ENCODE measurements at places on chromosomes 4 and X.
A peak's percentile ranks its signal among the peaks of the same experiment; 100 is the strongest.

GRCh38 chrX:31355206-31355955, 283.5 kb upstream of the FTHL17 start:
- H3K4me3 ChIP-seq, result no peak overlapping the region
- no peaks in the 10 kb centered on the region for H3K27me3 ChIP-seq
- no peaks in the 10 kb centered on the region for H3K4me1 ChIP-seq
- H3K27ac ChIP-seq, result no peak overlapping the region

GRCh38 chr4:59698041-59698440, 1502.1 kb upstream of the ADGRL3 start:
- H3K27me3 ChIP-seq, result no peaks in the 10 kb centered on the region
- no peak overlapping the region for H3K4me3 ChIP-seq
- H3K36me3 ChIP-seq, result no peaks in the 10 kb centered on the region
- H3K27ac ChIP-seq, result no peak overlapping the region
- H3K4me1 ChIP-seq, result no peaks in the 10 kb centered on the region

DNA sequence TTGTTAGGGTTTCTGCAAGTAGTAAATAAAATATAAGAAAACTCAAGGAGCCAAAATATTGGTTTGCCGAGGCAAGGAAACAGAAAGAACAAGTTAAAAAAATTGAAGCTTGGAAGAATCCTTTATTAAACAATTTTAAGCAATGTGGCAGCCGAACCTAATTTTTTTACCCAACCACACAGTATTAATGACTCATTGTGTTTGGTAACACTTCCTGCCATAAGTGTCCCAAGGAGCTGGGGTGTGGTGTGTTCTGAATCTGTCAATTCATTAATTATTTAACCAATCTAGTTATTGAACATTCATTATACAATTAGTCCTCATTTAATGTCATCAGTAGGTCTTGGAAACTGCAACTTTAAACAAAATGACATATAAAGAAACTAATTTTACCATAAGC, 19.3 kb upstream of the CPE start:
- H3K27me3 ChIP-seq, result no peaks in the 10 kb centered on the region
- peaks cover 2% of the 10 kb centered on the region for H3K4me1 ChIP-seq
- no peak overlapping the region for H3K27ac ChIP-seq
- DNase-seq, result peak; percentile 48
- no peaks in the 10 kb centered on the region for H3K36me3 ChIP-seq
- no peak overlapping the region for H3K4me3 ChIP-seq

DNA sequence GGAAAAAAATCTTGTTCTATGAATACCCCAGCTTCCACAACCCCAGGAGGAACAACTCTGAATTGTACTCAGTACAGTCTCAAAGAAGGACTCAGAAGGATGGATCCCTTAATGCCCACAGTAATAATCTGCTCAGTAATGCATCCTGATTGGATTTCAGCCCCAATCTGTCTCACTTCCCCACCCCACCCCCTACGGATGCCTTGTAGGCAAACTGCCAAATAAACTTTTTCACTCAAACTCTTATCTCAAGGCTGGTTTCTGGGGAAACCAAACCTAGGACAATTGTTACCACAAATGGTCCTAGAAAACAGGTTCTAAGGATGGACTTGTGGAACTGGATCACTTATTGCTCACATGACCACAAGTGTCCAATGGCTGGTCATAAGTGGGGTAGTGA, 1021.8 kb upstream of the INTU start:
- no peaks in the 10 kb centered on the region for H3K36me3 ChIP-seq
- H3K4me1 ChIP-seq, result no peaks in the 10 kb centered on the region
- H3K27ac ChIP-seq, result no peak overlapping the region

DNA sequence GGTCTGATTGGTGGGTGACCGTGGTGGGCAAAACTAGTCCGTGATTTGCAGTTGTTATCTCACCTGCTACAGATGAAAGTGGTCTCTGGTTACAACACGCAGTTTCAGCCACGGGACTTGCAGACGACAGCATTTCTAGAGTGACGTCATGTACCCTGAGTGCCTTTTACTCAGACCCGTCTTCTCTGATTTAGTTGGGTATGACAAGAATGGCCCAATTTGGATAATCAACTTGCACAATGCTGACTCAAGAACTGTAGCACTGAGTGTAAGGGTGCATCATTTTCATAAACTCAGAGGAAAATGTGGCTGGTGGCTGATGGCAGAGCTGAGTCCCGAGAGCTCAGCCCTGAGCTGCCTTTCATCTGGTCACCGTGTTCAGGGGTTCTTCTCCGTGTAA, 281.4 kb upstream of the FRG1 start:
- no peak for DNase-seq
- no peaks in the 10 kb centered on the region for H3K27me3 ChIP-seq
- H3K4me3 ChIP-seq, result no peak overlapping the region
- no peaks in the 10 kb centered on the region for H3K36me3 ChIP-seq
- no peak overlapping the region for H3K27ac ChIP-seq

DNA sequence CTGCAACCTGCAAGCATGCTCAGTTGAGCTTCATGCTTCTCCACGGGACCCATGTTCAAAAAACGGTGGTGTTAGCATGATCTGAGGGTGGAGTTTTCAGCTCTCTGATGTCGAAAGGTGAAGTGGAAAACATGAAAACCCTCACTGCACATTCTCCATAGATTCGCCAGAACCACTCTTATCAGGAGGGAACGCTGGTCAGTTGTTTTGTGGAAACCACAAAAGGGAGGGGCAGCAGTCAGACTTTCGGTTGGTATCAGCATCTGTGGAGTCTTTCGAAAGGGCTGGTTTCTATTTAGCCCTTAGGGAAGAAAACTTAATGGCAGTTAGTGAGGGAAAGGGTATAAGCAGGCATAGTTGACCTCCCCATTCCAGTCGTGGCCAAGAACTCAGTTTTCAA, 12.6 kb downstream of the PPA2 start:
- no peaks in the 10 kb centered on the region for H3K36me3 ChIP-seq
- H3K4me1 ChIP-seq, result no peaks in the 10 kb centered on the region
- no peaks in the 10 kb centered on the region for H3K27me3 ChIP-seq

GRCh38 chrX:47576021-47576898, 6.0 kb upstream of the TIMP1 start:
- H3K36me3 ChIP-seq, result no peaks in the 10 kb centered on the region
- no peaks in the 10 kb centered on the region for H3K27me3 ChIP-seq
- no peak overlapping the region for H3K27ac ChIP-seq

GRCh38 chr4:2907706-2908293, 55.4 kb downstream of the NOP14 start:
- H3K36me3 ChIP-seq, result peaks cover 11% of the 10 kb centered on the region
- no peaks in the 10 kb centered on the region for H3K27me3 ChIP-seq
- DNase-seq, result no peak
- no peak overlapping the region for H3K27ac ChIP-seq
- H3K4me1 ChIP-seq, result no peaks in the 10 kb centered on the region

DNA sequence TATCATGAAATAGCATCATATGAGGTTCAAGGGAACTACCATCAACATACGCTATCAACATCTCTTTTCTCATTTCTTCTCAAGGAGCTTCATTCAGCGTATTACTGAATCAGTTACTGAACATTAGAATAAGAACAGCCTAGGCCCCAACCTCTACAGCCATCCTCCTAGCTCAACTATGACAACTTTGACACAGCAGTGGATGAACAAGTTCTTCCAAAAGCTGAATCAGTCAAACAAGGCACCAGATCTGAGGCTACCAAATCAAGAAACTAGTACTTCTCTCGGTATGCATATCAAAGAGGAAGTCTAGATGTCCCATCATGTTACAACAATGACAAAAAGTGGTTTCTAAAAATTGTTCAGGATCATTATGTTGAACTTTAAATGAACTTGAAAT, 57.4 kb downstream of the GATB start:
- no peaks in the 10 kb centered on the region for H3K4me1 ChIP-seq
- no peaks in the 10 kb centered on the region for H3K27me3 ChIP-seq
- H3K36me3 ChIP-seq, result peaks cover 1% of the 10 kb centered on the region
- DNase-seq, result no peak
- no peak overlapping the region for H3K4me3 ChIP-seq

- no peak for DNase-seq
- no peaks in the 10 kb centered on the region for H3K36me3 ChIP-seq
- no peaks in the 10 kb centered on the region for H3K27me3 ChIP-seq
- no peak overlapping the region for H3K27ac ChIP-seq
These were observed 70.1 kb upstream of the HCCS start for GRCh38 chrX:11040996-11041395.

DNA sequence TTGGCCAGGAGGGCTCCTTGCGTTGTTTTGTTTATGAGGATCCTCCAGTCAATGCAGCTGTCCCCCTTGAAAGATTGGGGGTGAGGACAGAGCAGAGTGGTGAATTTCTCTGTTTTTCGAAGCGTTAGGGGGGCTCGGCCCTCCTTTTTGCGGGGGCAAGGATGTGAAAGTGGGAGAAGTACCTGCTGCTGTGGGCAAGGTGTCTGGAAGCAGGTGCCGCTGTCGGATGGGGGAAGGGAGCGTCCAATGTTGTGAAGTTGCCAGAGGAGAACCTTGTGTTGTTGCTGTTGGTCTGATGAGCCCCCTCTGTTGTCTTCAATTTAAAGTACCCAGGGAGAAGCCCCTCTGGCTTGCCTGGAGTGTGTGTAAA, 613 bp downstream of the GLRB start:
- peak overlapping the region; percentile 72 for H3K4me3 ChIP-seq
- no peaks in the 10 kb centered on the region for H3K27me3 ChIP-seq
- no peak overlapping the region for H3K27ac ChIP-seq
- no peak for DNase-seq
- no peaks in the 10 kb centered on the region for H3K36me3 ChIP-seq
- no peaks in the 10 kb centered on the region for H3K4me1 ChIP-seq

- DNase-seq, result no peak
- H3K4me1 ChIP-seq, result peaks cover 1% of the 10 kb centered on the region
- no peak overlapping the region for H3K4me3 ChIP-seq
- H3K27me3 ChIP-seq, result no peaks in the 10 kb centered on the region
- no peaks in the 10 kb centered on the region for H3K36me3 ChIP-seq
These were observed 47.4 kb upstream of the AGA start for GRCh38 chr4:177489471-177490246.

- no peak overlapping the region for H3K27ac ChIP-seq
- H3K36me3 ChIP-seq, result no peaks in the 10 kb centered on the region
- H3K4me3 ChIP-seq, result no peak overlapping the region
- no peak for DNase-seq
- no peaks in the 10 kb centered on the region for H3K4me1 ChIP-seq
These were observed 8.9 kb downstream of the FATE1 start for GRCh38 chrX:151724563-151725337.

GRCh38 chr4:135368831-135369230, 1167.2 kb upstream of the PABPC4L start:
- H3K27me3 ChIP-seq, result no peaks in the 10 kb centered on the region
- DNase-seq, result peak; percentile 7
- H3K36me3 ChIP-seq, result no peaks in the 10 kb centered on the region
- no peak overlapping the region for H3K27ac ChIP-seq
- no peaks in the 10 kb centered on the region for H3K4me1 ChIP-seq
- no peak overlapping the region for H3K4me3 ChIP-seq

- H3K4me1 ChIP-seq, result no peaks in the 10 kb centered on the region
- peak; percentile 31 for DNase-seq
- no peaks in the 10 kb centered on the region for H3K36me3 ChIP-seq
- no peaks in the 10 kb centered on the region for H3K27me3 ChIP-seq
These were observed 210.1 kb upstream of the FAT4 start for GRCh38 chr4:125104616-125105015.

GRCh38 chr4:107747748-107748486, 27.9 kb upstream of the PAPSS1 start:
- no peaks in the 10 kb centered on the region for H3K36me3 ChIP-seq
- no peak overlapping the region for H3K4me3 ChIP-seq
- DNase-seq, result no peak
- H3K27ac ChIP-seq, result no peak overlapping the region

DNA sequence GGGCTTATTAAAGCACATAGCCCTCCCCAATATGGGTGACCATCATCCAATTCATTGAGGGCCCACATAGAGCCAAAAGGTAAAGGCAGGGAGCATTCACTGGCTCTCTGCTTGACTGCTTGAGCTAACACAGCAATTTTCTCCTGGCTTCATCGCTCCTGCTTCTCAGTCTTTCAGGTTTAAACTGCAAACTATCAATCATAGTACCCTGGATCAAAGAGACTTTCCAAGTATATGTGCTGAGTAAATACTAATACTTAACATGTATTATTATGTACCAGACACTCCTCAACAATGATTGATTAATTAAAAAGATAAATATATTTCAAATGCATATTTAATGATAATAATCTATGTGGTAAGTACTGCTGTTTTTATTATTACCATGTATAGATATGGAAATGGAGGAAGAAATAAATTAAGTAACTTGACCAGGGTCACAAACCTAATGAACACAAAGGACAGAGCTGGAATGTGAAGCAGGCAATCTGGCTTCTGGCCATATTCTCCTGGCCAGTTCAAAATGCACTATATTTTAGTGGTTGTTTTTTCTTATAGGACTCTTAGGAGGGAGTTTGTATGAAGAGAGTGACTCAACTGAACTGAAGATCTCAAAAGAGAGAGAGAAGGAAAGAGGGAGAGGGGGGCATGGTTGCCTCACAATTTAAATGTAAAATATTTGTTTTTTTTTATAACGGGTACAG, 1197.3 kb downstream of the TECRL start:
- no peak for DNase-seq
- no peaks in the 10 kb centered on the region for H3K27me3 ChIP-seq
- H3K36me3 ChIP-seq, result no peaks in the 10 kb centered on the region
- no peak overlapping the region for H3K4me3 ChIP-seq

DNA sequence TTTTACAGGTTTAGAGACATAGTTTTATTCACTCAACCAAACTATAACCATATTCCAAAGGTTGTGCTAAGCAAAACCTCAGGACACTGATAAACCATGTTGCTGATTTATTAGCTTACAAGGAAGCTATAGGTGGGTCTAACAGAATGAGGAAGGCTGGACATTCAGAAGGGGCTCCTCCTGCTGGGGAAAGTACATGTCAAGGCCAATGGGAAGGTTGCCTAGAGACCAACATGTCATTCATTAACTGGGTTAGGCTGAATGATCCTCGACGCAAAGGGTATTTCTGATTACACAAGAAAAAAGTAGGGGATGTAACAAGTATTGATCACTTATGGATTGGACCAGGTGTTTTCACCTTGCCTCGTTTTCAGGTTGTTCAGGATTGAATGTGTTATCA, 30.3 kb downstream of the SLC10A6 start:
- H3K36me3 ChIP-seq, result peaks cover 3% of the 10 kb centered on the region
- H3K4me3 ChIP-seq, result no peak overlapping the region
- H3K27ac ChIP-seq, result no peak overlapping the region
- no peak for DNase-seq

GRCh38 chr4:107894138-107894603, 37.2 kb upstream of the CYP2U1 start:
- DNase-seq, result no peak
- no peak overlapping the region for H3K27ac ChIP-seq
- H3K4me3 ChIP-seq, result no peak overlapping the region
- H3K27me3 ChIP-seq, result no peaks in the 10 kb centered on the region
- H3K36me3 ChIP-seq, result no peaks in the 10 kb centered on the region

- peak within 1 kb of the TSS; percentile 60 for H3K4me3 ChIP-seq
- peaks cover 3% of the 10 kb centered on the region for H3K27me3 ChIP-seq
- DNase-seq, result peak; percentile 84
These were observed at the start of gene SCD5 for GRCh38 chr4:82798168-82799005. Gene SCD5 (minus strand): TSS chr4:82798796. CDS start chr4:82798537, 259 bp downstream.

DNA sequence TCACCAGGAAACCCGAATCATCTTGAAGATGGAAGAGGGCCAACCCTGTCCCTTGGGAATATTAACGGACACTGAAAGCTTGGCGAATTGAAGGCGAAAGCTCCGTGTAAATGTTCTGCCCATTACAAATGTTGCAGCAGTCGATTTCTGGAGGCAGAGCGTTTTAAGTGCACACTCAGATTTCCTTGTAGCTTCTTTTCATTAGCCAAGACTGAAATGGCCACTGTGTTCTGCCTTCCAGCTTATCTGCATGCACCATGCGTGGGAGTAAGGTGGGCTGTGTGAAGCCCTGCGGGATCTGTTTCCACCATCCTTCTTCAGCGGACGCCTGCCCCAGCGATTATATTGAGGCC, 1.3 kb downstream of the SMIM20 start:
- no peak overlapping the region for H3K4me3 ChIP-seq
- DNase-seq, result peak; percentile 32
- peaks cover 3% of the 10 kb centered on the region for H3K4me1 ChIP-seq
- H3K27me3 ChIP-seq, result no peaks in the 10 kb centered on the region
